ENCODE measurements at places on chromosomes 3 and 15.

GRCh38 chr3:53775834-53776251, 70.4 kb downstream of the CHDH start:
- H3K36me3 ChIP-seq = no peaks in the 10 kb centered on the region
- no peak for DNase-seq
- H3K4me1 ChIP-seq = no peaks in the 10 kb centered on the region
- no peak overlapping the region for H3K27ac ChIP-seq

GRCh38 chr3:23735535-23736326, 70.0 kb upstream of the UBE2E1 start:
- no peak overlapping the region for H3K4me3 ChIP-seq
- H3K4me1 ChIP-seq = peaks cover 68% of the 10 kb centered on the region
- no peak overlapping the region for H3K27ac ChIP-seq
- H3K27me3 ChIP-seq = no peaks in the 10 kb centered on the region

DNA sequence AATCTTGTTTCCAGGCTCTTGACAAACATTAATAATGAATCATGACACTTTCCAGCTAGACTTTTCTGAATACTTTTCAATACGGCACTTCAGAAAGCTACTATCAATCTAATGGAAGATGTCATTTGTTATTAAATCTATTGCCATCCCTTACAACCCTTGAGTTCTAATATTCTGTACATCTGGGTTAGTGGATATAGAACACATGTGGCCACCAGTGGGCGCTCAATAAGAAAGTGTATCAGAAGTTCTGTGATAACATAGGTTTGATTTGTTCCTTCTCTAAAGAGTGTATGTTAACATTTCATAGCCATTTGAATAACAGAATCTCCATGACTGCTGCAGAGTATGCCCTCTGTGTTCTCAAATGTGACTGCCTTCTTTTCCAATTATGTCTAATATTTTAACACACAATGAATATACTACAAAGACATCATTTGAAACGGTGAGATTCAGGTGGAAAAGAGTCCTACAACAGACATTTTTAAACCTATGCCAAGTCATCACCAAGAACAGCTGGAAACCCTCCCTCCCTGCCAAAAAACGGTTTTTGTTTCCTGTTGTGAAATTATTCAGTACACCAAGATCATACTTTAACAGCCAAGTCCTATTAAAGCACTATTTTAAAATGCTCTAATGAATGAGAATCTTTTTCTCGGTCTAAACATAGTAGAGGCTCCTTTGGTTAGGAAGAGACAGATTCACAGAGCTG, 22.2 kb downstream of the ALDH1A2 start:
- no peaks in the 10 kb centered on the region for H3K4me1 ChIP-seq
- H3K27ac ChIP-seq = no peak overlapping the region
- no peaks in the 10 kb centered on the region for H3K27me3 ChIP-seq
- no peaks in the 10 kb centered on the region for H3K36me3 ChIP-seq
- no peak overlapping the region for H3K4me3 ChIP-seq

DNA sequence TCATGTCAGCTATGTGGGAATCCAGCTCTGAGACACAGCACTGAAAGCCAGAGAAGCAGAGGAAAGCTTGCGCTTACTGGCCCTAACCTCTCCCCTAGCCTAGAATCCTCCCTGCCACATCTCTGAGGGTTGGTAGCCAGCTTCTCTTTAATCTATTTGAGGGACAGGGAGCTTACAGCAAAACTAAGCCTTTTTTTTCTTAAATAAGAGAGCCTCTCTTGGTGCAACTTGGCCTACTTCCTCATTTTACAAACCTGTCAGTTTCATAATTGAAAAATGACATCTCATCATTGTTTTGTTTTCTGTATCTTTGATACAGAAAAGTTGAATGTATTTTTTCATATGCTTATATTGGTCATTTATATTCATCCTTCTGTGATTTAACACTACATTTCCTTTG, 193.9 kb downstream of the ZNF621 start:
- no peak overlapping the region for H3K4me3 ChIP-seq
- no peaks in the 10 kb centered on the region for H3K36me3 ChIP-seq
- peaks cover 26% of the 10 kb centered on the region for H3K27me3 ChIP-seq
- H3K4me1 ChIP-seq = no peaks in the 10 kb centered on the region

GRCh38 chr3:185940951-185941350, 3.1 kb upstream of the TRA2B start:
- no peaks in the 10 kb centered on the region for H3K4me1 ChIP-seq
- H3K4me3 ChIP-seq = no peak overlapping the region
- no peak for DNase-seq
- H3K36me3 ChIP-seq = no peaks in the 10 kb centered on the region

Measured in HCT116 (cell line).